Glomerular endothelial cell (primary cell): ENCODE measurements at places on chromosomes 3 and 15.

DNA sequence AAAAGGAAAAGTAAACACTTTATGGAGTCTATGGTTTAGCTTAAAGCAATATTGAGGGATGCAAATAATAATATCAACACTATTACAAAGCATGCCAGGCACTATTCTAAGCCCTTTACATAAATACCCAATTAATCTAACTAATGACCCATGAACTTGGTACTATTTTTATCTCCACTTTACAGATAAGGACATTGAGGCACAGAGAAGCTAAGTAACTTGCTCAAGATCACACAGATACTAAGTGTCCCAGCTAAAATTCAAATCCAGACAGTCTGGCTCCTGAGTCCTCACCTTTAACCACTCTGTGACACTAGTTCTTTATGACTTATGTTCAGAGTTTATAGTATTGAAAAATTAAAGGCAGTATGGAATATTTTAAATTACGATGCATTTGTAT, 5.6 kb downstream of the MBD4 start:
- DNase-seq, result no peak

DNA sequence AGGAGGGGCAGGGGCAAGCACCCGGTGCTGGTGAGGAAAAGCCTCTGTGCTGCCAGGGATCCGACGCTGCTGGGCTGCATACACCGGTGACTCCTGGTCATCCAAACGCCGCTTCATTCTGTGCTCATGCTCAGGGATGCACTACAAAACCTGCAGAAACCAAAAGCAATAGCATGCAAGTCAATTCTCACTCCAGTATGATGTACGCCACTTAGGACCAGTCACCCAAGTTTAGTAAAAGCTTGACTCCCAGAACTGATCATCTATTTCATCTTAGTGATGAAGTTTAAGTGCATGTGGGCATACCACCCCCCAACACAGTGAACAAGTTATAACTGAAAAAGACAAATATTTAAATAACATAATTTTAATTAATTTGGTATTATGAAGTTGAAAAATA, 21.2 kb downstream of the SIN3A start:
- DNase-seq, result no peak

DNA sequence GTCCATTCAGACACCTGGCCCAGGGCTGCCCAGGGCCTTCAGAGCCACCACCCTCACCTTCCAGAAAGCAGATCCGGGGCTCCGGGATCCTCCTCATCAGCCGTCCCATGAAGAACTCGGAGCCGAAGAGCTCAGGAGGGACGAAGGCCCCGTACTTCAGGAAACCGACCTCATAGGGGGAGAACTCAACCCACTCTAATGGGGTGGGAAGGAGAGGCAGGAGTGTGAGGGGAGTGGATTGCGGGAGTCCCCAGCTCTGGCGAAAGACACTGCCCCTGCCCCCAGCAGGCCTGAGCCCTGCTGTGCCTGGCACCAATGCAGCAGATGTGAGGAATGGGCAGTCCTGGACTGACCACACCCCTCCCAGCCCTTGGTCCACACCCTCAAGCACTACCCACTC, 22.6 kb downstream of the PLA2G4D start:
- DNase-seq, result no peak

GRCh38 chr3:46670000-46670890, 23.2 kb downstream of the ALS2CL start:
- no peak for DNase-seq

DNA sequence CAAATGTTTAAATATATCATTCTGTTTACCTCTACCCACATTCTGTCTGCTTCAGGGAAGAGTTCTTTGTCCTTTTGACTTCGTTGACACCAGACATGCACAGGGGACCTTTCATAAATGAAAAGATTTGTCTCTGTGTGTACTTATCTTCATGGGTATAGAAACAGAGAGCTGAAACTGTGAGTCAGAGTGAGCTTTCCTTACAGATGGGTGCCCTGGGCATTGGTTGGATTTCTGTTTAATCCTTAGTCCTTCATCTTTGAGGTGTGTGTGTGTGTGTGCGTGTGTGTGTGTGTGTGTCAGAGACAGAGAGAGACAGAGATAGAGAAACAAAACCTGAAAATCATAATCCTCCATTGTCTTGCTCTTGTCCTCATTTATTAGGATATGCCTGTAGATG, 517.4 kb downstream of the TUSC7 start:
- no peak for DNase-seq
